ENCODE measurements at places on chromosomes 11 and 22. TPM values are rescaled to one million over a fixed set of nuclear protein-coding genes. Genes with fewer than 3 reads are reported as not detected.
A peak's percentile ranks its signal among the peaks of the same experiment; 100 is the strongest.

The ZW10 gene
- total RNA-seq, result 9.4 TPM

- no peak for DNase-seq
These were observed 6.7 kb downstream of the ARAP1 start for GRCh38 chr11:72745511-72745910.

GRCh38 chr22:22422629-22423112, 85.9 kb downstream of the ZNF280B start:
- peak; percentile 85 for DNase-seq

- peak; percentile 24 for DNase-seq
These were observed 338.8 kb downstream of the CTTN start for GRCh38 chr11:70736937-70737640.

The PHOX2A gene
- total RNA-seq, result not detected

GRCh38 chr11:130825561-130825960, 90.7 kb downstream of the SNX19 start:
- no peak for DNase-seq

GRCh38 chr11:39288011-39288410, 2171.4 kb downstream of the LRRC4C start:
- DNase-seq, result no peak

DNA sequence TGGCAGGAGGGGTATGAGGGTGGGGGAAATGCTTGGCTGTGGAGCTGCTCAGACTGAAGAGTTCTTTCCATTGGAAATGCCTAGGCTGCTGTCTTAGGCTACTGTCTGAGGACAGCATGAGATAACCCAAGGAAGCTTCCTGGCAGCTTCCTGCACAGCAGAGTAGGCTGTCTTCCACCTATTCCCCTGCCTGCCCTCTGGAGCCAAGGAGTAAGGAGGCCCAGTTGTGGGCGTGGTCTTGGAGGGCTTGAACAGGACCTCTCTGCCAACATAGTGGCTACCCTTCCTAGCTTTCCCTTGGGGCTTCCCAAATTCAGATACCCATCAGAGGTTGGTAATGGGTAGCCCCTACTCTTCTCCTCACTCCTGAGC, 25.9 kb downstream of the PHLDB1 start:
- DNase-seq, result peak; percentile 42

The C11orf16 gene
- total RNA-seq, result not detected

DNA sequence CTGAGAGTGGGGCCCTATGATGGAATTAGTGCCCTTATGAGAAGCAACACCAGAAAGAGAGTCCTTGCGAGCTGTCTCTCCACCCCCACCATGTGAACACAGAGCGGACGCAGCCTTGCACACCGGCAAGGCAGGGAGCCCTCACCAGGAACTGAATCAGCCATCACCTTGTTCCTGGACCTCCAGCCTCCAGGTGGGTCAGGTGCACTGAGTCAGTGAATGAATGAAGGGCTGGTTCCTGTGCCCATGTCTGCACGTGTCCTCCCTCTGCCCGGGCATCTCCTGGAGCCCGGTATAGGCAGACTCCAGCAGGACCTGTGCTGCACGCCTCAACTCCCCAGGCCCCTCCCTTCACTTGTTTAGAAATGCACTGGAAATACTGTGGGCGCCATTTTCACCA, 54.9 kb downstream of the LINC01488 start:
- DNase-seq, result no peak

DNA sequence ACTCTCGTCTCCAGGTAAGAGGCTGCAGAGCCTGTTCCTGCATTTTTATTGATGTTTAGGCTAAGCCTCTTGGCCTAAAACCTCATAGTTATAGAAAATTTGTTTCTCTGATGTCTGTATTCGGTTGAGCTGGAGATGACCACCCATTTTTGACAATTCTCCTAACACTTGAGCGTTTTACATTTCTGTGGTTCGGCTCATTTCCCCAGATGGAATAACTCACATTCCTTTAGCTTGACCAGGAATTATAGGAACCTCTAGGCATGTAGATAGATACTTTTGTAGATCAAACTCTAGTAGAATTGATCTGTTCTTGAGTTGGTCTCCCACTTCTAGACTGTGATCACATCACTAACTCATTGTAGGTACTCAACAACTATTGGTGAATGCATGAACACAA, 172.6 kb upstream of the CADM1 start:
- DNase-seq, result no peak

DNA sequence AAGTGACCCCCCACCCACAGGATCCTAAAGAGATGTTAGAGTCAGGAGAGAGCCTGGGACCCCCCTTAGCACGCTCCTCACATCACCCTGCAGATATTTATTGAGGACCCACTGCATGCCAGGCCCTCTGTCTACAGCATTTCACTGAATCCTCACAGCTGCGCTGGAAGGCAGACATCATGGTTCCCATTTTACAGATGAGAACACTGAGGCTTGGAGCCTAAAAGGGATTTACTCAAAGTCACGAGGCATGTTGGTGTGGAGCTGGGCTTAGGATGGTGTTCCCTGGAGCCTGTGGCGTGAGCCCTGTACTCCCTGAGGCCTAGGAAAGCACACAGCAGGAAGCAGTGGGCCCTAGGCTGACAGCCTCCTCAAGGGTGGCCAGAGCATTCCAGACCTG, 39.2 kb upstream of the LRRC32 start:
- no peak for DNase-seq

GRCh38 chr11:77644887-77645286, 7.3 kb upstream of the CLNS1A start:
- DNase-seq, result no peak

The DCDC1 gene
- total RNA-seq, result not detected

The GAL gene
- not detected for total RNA-seq

The TXNRD2 gene
- total RNA-seq, result 18.7 TPM

DNA sequence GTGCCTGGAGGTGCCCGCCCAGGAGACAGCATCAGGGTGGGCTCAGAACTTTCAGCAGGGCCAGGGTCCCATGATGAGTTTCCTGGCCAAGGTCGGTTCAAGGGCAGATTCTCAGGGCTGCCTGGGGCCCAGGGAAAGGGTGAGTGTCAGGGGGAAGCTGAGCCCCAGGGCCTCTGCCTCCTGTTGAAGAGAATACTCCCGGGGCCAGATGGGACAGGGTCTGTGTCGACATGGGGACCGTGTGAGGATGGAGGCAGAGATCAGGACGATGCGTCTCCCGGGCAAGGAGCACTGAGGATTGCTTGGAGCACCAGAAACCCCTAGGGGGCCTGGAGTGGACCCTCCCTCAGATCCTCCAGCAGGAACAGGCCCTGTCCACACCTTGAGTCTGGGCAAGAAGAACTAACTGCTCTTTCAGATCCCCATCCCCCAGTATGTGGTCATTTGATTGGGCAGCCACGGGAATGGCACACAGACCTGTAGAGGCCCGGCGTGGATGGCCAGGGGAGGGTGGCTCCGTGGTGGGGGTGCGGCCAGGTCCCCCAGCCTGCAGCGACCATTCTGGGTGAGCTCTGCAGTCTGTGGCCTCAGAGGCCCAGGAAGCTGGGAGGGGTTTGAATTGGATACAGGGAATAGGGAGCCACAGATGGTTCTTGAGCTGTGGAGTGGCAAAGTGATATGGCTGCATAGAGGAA, 1078.7 kb downstream of the BRD1 start:
- no peak for DNase-seq

- DNase-seq, result no peak
These were observed 165.2 kb upstream of the TBCEL start for GRCh38 chr11:120858740-120859139.

The OSBPL5 gene
- 19.1 TPM for total RNA-seq

- peak; percentile 62 for DNase-seq
These were observed 26.7 kb downstream of the ZBTB16 start for GRCh38 chr11:114085965-114086793.

The MMP20 gene
- not detected for total RNA-seq

The KCNJ11 gene
- 22.6 TPM for total RNA-seq

The CCDC157 gene
- 2.1 TPM for total RNA-seq

DNA sequence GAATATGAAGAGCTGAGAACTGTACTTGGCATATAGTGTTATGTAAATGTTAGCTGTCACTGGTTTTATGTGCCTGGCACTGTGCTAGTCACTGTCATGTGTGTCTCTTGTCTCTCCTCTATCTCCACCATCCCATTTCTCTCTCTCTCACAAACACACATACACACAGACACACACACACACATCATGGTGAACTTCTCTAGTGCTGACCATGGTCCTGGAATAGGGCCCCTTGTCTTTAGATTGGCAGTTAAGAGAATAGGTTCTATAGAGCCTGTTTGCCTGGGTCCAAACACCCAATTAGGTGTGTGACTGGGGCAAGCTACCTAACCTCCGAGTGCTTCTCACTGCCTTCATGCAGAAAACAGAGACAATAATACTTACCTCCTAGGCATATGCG, 109.7 kb upstream of the NARS2 start:
- no peak for DNase-seq

DNA sequence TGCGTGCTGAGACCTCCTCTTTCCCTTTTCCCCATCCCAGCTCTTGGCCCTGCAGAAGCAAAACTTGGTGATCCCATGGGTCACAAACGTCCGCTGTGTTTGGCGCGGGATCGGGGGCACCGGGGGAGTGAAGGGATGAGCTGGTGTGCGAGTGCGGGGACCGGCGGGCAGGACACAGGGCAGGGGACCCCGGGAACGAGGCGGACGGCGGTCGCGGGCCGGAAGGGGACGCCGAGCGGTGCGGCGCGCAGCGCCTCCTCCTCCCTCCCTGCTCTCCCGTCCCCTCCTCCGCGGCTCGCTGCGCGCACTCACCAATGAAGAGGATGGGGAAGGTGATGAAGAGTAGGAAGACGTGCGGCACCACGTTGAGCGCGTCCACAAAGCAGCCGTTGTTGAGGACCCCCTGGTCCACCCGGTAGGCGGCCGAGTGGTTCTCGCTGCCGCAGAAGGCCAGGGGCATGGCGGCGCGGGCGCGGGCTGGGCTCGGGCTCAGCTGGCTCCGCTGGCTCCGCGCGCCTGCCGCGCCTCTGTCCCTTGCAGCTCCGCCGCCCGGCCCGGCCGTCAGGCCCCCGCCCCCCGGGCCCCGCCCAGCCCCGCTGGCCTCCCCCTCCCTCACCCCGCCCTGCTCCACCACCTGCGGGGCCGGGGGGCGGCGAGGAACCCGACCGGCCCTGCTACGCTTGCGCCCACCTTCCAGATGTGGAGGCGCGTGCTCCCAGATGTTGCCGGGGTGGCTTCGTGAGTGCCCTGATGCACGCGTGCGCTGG, at the start of gene ABCC8:
Gene ABCC8 (minus strand): TSS at position 529 of the 767 bp plus-strand sequence. CDS start 69 bp downstream, at position 460.
- no peak for DNase-seq

DNA sequence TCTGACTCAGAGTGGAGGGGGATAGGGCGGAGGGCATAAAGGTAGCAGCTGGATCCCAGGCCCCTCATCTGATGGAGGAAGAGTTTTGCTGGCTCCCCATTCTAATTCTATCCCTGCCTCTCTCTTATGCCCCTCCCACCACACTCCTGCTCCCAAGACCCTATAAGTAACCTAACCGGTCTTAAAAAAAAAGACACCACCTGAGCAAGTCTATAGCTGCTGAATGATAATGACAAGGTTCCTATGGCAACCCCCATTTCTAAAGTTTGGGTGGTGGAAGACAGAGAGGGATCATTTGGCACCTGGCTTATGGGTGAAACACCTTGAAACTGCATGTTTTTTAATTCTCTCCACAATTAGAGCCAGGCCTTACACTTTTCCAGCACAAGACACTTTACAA, 69.6 kb downstream of the LARGE1 start:
- DNase-seq, result no peak

GRCh38 chr22:30429887-30430286, 4.3 kb downstream of the MTFP1 start:
- no peak for DNase-seq

DNA sequence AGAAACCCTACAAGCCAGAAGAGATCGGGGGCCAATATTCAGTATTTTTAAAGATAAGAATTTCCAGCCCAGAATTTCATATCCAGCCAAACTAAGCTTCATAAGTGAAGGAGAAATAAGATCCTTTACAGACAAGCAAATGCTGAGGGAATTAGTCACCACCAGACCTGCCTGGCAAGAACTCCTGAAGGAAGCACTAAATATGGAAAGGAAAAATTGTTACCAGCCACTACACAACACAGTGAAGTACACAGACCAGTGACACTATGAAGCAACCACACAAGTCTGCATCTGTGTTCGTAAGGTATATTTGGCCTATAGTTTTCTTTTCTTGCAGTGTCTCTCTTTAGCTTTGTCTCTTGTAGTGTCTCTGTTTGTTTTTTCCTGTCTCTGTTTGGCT, 29.0 kb downstream of the TMEM225 start:
- DNase-seq, result no peak

GRCh38 chr11:77170107-77170506, 42.1 kb downstream of the MYO7A start:
- DNase-seq, result no peak

- no peak for DNase-seq
These were observed 1.6 kb upstream of the ARL14EP start for GRCh38 chr11:30321321-30321720.

The CYP2D6 gene
- 0.23 TPM for total RNA-seq

- peak; percentile 80 for DNase-seq
These were observed 33.1 kb upstream of the SMPD1 start for GRCh38 chr11:6357222-6357621.

GRCh38 chr11:119460582-119460981, 37.6 kb upstream of the THY1 start:
- no peak for DNase-seq

DNA sequence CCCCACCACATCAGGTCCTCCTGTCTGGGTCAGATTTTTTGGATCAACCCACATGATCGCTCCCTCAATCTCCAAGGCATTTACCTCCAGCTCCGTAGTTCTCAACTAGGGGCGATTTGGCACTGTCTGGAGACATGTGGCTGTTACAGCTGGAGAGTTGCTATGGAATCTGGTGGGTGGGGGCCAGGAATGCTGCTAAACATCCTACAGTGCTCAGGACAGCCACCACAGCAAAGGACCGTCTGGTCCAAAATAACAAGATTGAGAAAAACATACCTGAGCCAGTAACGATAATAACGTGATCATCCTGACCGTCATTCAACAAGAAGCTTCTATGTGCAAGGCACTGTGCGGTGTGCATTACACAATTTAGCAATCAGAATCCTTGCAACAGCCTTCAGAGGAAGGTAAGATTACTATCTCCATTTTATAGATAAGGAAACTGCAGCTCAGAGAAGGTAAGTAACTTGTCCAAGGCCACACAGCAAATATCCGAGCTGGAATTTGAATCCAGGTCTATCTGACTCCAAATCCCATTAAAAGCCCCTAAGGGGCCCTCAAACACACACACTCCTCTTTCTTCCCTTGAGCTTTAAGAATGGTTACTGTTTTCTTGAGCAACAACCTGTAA, 14.3 kb upstream of the CRY2 start:
- no peak for DNase-seq

The PGGHG gene
- total RNA-seq, result 11.9 TPM

DNA sequence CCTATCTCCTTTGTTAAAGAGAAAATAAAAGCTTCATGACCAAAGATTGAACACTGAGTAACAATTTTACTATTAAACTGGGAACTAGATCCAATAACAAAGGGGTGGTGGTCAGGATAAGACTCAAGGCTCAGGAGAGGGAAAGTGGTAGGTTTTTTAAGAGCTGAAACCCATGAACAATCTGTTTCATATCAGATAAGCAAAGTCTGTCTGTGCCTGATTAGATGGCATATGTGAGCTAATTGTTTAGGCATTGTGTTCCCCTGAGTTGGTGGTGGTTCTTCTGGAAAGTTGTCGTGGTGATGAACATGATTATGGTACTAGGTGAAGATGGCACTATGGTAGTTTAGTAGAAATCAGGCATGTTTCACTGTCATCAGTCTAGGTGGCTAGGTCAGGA, 24.4 kb downstream of the USP47 start:
- no peak for DNase-seq

The GSTT2B gene
- total RNA-seq, result 11.1 TPM

Measured in right cardiac atrium (tissue), 5 donors.